Activated naive CD8-positive, alpha-beta T cell treated with anti-CD3 and anti-CD28 coated beads, Interleukin-2, amount 10 ng/mL, durations not matched to agents 7 days and 5 days (primary cell): ENCODE measurements at places on chromosomes 12 and 14. TPM values are rescaled to one million over a fixed set of nuclear protein-coding genes. Genes with fewer than 3 reads are reported as not detected.

DNA sequence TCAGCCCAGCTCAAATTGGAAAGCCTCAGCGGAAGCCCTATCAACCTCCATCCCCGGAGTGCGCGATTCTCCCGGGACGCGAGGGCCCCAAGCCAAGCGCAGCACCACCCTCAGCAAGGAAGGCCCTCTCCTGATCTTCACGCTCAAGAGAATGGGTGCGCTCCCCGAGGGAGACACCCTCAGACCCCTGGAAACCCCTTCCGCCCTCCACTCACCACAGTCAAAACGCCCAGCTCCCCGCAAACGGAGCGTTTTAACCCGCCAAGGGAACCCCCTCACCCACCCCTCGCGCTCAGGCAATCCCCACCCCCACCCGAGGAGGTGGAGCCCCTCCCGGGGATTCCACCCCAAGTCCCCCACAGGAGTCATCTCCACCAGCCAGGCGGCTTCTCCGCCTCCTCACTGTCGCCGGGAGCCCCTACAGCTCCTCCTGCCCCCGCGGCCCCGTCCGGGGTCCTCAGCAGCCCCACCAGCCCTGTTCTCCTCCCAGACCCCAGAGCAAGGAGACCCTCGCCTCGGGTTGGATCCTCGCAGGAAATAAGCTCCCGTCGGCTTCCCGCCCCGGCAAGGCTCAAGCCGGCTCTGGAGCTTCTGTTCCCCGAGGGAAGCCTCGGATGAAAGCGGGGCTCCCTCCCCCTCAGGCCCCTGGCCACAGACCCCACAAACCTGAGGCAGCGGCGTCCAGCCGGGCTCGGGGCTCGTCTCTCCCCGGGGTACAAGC, 507 bp downstream of the BAZ2A start:
- peak; percentile 63 for DNase-seq

GRCh38 chr12:7068240-7068993, 7.9 kb downstream of the C1S start:
- DNase-seq: no peak

DNA sequence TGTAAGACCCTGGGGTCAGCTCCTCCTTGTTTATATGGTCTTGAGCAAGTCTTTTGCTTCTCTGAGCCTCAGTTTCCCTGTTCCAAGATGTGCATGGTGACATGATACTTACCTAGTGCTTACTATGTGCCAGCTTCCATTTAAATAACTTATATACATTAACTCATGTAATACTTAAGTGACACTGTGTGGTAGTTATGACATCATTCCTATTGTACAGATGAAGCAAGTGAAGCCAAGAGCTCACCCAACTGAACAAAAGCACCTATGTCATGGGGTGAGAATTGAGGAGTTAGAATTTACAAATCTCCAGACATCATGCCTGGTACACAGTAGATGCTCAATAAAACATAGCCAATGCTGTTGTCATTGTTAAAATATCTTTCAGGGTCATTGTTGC, 41.3 kb upstream of the CMKLR1 start:
- DNase-seq: no peak

DNA sequence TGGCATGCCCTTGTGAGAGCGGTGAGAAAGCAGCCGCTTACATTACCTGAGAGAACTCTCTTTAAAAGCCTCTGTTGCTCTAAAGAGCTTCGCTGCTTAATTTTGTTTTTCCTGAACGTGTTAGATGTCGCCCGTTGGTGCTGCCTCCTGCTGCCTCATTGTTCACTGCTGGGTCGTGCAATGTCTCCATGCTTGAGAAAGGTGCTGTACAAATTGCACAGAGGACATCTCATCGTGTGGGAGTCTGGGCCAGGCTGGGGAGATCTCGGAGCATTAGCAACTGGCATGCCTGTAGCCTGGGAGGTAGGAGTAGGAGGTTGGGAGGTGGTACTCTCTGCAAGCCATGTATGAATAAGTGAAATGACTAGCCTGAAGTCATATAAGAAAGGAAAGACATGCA, 686.0 kb downstream of the NOVA1 start:
- no peak for DNase-seq

MUCL1 gene
- not detected for total RNA-seq

DNA sequence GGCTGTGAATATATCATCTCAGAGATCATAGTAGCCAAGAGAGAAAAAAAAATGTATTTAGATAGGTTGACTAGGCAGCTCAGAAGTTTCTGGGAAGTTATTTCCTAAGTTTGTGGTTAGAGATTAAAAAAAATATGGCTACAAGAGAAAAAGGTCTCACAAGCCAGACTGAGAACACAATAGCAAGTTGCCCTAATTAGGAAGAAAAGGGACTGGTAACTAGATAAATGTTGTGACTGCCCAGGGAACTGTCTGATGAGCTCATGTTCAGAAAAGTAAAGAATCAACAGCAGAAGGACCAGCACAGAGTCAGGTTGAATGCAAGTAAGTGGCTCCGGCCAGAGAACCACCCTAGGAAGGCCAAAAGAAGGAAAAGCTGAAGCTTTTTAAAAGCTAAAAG, 256.6 kb downstream of the PRKD1 start:
- DNase-seq: no peak

GRCh38 chr12:131117438-131118245, 163.9 kb downstream of the ADGRD1 start:
- peak; percentile 10 for DNase-seq

GRCh38 chr12:14284184-14284722, 81.2 kb upstream of the ATF7IP start:
- DNase-seq: no peak

- no peak for DNase-seq
Observed at GRCh38 chr12:113271466-113271852, 50.2 kb downstream of the TPCN1 start.

DNA sequence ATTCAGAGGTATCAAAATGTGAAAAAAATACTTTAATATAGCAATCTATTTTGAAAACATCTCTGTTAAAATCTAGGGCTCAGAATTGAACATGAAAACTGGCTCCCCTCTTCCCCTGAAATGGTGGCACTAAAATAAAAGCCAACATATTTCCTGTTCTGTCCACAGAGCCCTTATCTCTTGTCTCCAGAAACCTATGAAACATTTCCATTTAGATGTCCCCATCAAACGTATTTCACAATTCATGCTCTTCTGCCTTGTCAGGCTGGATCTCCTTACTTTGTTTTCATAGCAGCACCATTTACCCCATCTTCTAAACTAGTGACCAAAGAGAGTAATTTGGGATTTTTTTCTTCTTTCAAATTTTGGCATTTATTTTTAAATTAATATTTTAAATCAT, 42.4 kb downstream of the PDE3A start:
- DNase-seq: no peak

DNA sequence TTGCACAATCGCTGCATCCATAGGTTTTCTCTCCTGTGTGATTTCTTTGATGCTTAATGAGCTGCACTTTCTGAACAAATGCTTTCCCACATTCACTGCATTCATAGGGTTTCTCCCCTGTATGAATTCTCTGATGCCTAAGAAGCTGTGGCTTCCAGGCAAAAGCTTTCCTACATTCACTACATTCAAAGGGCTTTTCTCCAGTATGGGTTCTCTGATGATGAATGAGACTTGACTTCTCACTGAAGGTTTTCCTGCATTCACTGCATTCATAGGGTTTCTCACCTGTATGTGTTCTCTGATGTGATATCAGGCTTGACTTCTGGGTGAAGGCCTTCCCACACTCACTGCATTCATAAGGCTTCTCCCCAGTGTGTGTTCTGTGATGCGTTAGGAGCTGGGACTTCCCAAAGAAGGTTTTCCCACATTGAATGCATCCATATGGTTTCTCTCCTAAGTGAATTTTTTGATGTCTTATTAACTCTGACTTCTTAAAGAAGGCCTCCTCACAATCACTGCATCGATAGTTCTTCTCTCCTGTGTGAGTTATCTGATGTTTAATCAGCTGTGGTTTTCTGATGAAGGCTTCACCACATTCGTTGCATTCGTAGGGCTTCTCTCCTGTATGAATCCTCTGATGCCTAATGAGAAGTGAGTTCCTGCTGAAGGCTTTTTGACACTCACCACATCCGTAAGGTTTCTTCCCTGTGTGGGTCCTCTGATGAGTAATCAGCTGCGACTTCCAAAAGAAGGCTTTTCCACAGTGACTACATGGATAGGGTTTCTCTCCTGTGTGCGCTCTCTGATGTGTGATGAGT, 30.3 kb downstream of the ZNF605 start:
- no peak for DNase-seq

CGRRF1 gene
- 14.7 TPM for total RNA-seq

LUM gene
- not detected for total RNA-seq

DNA sequence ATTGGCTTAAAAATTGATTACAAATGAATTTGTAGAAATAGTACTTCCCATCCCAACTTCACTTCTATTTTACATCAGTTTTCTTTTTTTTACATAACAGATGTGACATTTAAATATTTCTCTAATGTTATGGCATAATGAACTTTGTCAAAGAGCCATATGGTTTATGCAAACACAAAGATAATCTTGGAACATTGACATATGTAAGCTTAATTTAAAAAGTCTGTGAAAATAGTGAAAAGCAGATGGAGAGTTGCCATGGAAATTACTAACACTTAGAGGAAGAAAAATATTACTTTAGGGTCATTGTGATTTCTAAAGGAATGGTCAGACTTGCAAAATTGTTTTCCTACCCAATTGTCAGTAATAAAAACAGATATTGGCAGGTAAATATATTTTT, 232.4 kb downstream of the AEBP2 start:
- no peak for DNase-seq
